ENCODE measurements at places on chromosomes 1 and 21.
A peak's percentile ranks its signal among the peaks of the same experiment; 100 is the strongest.

DNA sequence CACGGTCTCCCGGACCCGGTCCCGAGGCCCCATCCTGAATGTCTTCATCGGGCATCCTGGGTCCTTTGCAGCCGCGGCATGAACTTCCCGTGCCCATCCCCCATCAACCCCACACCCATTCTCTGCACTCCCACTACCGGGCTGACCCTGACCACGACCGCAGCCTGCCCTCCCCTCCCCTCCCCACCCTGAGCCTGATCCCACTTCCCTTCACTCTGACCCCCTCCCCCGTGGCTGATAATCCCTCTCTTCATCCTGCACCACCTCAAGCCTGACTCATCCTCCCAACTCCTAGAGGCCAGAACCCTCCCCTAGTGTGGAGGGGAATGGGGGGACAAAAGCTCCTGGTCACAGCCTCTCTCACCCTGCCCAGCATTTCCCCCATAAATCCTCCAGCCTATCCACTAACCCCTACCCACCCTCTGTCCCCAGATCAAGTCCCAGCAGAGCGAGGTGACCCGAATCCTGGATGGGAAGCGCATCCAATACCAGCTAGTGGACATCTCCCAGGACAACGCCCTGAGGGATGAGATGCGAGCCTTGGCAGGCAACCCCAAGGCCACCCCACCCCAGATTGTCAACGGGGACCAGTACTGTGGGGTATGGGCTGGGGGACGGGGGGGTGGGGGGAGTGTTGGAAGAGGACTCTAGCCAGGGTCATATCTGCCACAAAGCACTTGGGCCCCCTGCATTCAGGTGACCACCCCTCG, 602 bp downstream of the SH3BGRL3 start:
- no peak for DNase-seq

DNA sequence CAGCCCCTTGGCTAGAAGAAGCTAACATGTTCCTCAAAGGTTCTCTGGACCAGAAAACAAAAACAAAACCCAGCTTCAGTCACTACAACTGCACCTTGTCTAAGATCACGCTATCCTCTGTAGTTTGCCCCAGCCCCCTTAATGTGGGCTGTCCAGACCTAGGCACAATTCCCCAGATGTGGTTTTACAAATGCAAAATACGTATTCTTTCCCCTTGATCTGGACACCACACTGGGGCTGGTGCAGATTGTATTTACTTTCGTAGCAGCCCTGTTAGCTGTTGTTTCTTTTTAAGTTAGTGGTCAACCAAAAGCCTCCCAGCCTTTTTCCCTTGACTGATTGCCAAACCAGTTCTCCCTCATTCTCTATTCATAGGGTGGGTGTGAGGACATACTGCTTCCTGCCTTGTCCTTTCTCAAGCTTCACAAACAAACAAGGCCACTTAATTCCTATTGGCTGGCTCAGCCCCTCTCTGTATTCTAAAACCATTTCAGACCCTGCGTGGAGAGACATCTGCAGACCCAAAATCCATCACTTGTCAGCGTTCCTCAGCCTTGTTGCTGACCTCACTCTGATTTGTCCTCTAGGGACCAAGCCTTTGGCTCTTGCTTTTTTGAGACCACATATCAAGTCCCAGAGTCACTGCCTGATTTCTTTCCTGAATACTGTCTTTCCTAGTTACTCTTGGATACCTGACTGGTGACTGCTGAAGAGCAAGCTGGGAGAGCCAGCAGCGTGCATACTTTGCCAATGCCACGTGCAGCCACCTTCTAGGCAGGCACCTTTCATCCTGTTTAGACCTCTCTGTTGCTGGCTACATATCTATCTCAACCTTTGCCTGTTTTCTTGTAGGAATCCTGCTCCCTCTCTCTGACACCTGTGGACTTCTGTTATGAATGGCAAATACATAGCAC, 96.4 kb upstream of the RAB3GAP2 start:
- DNase-seq = peak; percentile 78

- DNase-seq = peak; percentile 2
Measured at GRCh38 chr1:25066256-25066655, 136.2 kb upstream of the RUNX3 start.

DNA sequence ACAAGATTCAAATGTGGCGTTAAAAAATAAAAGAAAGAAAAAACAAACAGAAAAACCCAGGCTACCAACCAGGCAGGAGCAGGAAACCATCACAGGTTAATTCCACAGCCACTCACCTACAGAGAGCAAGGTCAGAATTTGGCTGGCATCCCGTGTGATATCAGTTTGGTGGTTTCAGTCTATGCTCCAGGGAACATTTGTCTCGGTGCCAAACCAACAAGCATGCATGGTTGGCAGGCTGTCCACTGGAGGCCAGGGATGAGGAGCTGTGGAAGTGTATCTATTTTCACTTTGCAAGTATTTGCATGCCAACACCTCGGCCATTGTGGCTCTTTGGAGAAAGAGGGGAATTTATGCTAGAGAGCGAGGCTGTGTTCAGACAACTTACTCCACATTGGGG, 53.1 kb upstream of the PROX1 start:
- DNase-seq = no peak
